ENCODE measurements at places on chromosomes 3 and 15.

GRCh38 chr3:43997788-43998369, 243.8 kb upstream of the TOPAZ1 start:
- no peak for DNase-seq

- no peak for DNase-seq
These were observed 191.9 kb upstream of the TSC22D2 start for GRCh38 chr3:150216041-150216811.

GRCh38 chr15:90665288-90666134, 51.6 kb upstream of the BLM start:
- DNase-seq, result peak; percentile 81

GRCh38 chr3:126678693-126679317, 23.9 kb upstream of the TXNRD3 start:
- DNase-seq, result no peak

DNA sequence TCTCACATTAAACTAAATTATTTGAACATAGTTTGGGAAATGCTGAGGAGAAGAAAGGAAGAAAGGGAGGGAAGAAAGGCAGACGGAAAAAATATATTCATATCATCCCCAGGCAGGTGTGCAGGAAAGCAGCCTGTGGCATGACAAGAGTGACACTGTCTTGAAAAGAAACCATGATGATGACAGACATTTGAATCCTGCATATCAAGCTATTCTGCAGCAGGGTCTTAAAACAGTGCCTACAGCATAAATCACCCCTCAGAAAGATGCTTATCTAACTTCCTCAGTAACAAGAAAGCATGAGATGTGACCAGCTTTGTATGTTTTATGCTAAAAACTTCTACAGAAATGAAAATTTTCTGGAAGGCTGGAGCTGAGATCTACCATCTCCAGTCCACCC, 144.5 kb upstream of the GRM7 start:
- no peak for DNase-seq

DNA sequence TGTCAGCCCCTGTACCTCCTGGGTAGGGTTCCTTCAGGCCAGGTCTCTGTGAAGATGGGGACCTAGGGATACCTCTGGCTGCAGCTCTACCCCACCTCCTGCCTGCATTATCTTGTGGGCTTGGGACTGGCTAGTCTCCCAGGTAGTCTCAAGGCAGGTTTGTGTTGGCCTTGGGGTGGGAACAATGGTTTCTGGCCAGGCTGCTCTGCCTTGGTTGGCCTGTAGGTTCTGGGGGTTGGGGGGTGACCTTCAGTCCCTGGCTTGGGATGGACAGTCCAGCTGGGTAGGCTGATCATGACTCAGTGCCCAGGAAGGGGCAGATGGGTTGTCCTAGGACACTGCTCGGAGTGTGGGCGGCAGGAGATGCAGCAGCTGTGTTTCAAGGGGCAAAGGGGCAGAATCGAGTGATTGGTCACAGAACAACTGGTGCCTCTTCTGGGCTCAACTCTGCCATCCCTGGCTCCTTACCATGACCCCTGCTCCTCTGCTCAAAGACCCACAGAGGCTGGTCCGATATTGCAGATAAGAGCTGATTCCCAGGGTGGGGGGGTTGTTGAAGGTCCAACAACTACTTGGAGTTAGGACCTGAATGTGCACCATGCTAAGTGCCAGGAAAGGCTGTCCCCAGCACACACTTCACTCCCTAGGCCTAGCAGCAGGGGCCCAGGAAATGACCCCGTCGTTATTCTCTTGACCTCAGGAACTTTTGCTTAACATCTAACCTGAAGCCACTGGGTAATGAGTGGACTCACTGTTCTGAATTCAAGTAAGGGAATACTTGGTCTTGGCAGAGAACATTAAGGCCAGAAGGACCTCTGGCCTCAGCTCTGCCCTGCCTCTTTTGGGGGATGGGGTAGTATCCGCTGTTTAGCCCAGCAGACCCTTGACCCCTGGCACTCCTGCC, 18.1 kb upstream of the BSN start:
- DNase-seq, result no peak

GRCh38 chr15:89575656-89576416, 567 bp downstream of the TICRR start:
- DNase-seq, result peak; percentile 38

DNA sequence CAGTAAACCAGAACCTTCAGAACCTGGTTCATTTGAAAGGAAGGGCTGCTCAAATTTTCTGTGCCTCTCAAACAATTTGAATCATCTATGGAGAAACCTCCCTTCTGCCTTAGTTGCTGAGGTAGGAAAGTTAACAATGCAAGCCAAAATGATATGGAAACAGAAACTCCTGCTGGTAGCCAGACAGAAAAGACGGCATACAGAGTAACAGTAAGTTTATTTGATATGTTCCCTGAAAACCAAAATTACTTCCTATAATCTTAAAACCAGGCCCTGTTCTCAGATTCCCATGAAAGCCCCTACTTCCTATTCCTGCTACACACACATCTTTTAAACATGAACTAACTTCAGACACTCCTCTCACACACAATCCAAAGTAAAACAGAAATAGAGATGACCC, 86.2 kb downstream of the TBC1D5 start:
- no peak for DNase-seq

DNA sequence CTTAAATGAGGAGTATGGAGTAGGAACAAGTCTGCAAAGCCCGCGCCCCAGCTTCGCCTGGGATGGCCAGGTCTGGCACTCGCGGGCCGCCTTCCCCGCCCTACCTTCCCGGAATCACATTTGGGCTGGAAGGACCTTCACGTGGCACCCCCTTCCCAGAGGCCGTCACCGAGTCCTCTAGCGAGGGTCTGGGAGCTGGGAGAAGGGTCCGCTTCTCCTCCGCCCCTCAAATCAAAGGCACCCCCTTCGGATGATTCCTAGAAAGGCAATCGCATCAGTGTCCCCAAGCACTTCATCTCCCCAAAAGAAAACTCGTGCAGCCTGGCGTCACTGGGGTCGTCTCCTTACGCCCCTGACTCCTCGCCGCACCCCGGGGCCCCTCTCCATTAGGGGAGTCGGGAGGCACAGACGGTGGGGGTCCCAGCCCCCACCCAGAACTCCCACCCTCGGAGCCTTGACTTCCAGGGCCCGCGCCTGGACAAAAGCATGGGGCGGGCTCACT, 380 bp downstream of the MYLK start:
- DNase-seq, result no peak

GRCh38 chr3:167887096-167887495, 151.6 kb downstream of the SERPINI1 start:
- DNase-seq, result no peak

- DNase-seq, result no peak
These were observed 541.1 kb downstream of the NLGN1 start for GRCh38 chr3:173938616-173939015.
